Cardiac muscle cell (in vitro differentiated cells and primary cell): ENCODE measurements at places on chromosomes 6 and 20.

GRCh38 chr6:141244366-141244765 lies 888.4 kb upstream of the GJE1 start:
- H3K36me3 ChIP-seq, result no peaks in the 10 kb centered on the region
- no peak overlapping the region for H3K27ac ChIP-seq
- no peaks in the 10 kb centered on the region for H3K4me1 ChIP-seq
- no peak overlapping the region for H3K4me3 ChIP-seq

DNA sequence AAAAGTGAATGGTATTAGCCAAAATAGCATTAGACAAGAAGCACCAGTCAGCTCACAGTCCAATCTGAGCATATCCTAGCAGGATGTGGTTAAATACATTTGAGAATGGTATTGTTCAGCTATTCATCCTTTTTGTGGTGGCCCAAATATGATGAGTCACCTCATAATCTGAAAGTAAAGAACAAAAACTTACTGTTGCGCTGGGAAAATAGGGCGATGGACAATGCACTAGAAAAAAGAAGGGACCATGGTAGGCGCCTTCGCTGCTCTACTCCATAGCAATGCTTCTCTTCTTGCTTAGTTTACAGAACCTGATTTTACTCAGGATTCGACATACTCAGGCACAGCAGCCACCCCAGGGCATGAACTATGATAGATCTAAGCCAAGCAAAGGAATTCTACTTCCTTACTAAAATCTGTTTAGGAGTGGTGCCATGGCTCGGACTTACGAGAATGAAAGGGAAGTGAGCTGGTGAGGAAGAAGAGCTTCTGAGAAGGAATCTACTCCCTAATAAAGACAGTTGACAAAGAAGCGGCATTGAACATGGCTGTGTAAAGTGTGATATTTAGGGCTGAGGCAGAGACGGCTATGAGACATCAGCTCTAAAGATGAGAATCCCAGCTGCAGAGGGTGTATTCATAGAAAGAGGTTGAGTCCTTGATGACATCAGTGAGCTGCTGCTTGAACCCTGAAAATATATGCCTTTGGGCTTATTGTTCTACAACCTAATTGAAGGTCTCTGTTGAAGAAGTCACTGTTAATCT lies 16.6 kb upstream of the FBXO9 start:
- DNase-seq, result peak; percentile 93
- H3K27ac ChIP-seq, result peak overlapping the region; percentile 91
- no peak overlapping the region for H3K4me3 ChIP-seq
- H3K27me3 ChIP-seq, result no peaks in the 10 kb centered on the region
- H3K4me1 ChIP-seq, result peaks cover 26% of the 10 kb centered on the region

GRCh38 chr6:167566711-167567141 lies 241.8 kb downstream of the TTLL2 start:
- H3K27me3 ChIP-seq, result no peaks in the 10 kb centered on the region
- H3K36me3 ChIP-seq, result no peaks in the 10 kb centered on the region
- DNase-seq, result no peak
- peak overlapping the region; percentile 45 for H3K27ac ChIP-seq
- H3K4me3 ChIP-seq, result no peak overlapping the region

DNA sequence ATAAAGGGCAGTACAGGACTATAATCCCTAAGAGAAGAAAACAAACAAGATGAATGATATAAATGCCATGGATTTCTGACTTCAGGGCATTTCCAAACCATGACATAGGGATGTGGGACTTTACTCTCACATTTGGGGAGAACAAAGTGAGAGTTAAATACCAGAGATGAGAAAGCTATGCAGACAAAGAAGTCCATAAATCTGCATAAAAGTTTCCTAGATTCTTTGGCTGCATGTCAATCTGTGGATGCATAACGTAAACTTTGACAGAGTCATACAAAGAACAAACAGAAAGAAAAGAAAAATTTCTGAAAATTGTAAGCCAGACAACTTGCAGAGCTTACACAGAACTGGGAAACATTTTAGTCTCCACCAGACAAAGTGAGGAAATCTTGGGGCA lies 11.7 kb downstream of the EPM2A start:
- no peaks in the 10 kb centered on the region for H3K4me1 ChIP-seq
- H3K4me3 ChIP-seq, result no peak overlapping the region
- no peak for DNase-seq
- H3K36me3 ChIP-seq, result no peaks in the 10 kb centered on the region
- no peaks in the 10 kb centered on the region for H3K27me3 ChIP-seq
